ENCODE measurements at places on chromosomes 6 and 20.

GRCh38 chr6:6629402-6629801 is 40.9 kb downstream of the LY86 start:
- DNase-seq: no peak

- no peak for DNase-seq
Measured at GRCh38 chr20:13041574-13042457, 33.0 kb downstream of the SPTLC3 start.

- DNase-seq: no peak
Measured at GRCh38 chr6:25889877-25890853, 16.1 kb upstream of the SLC17A3 start.

DNA sequence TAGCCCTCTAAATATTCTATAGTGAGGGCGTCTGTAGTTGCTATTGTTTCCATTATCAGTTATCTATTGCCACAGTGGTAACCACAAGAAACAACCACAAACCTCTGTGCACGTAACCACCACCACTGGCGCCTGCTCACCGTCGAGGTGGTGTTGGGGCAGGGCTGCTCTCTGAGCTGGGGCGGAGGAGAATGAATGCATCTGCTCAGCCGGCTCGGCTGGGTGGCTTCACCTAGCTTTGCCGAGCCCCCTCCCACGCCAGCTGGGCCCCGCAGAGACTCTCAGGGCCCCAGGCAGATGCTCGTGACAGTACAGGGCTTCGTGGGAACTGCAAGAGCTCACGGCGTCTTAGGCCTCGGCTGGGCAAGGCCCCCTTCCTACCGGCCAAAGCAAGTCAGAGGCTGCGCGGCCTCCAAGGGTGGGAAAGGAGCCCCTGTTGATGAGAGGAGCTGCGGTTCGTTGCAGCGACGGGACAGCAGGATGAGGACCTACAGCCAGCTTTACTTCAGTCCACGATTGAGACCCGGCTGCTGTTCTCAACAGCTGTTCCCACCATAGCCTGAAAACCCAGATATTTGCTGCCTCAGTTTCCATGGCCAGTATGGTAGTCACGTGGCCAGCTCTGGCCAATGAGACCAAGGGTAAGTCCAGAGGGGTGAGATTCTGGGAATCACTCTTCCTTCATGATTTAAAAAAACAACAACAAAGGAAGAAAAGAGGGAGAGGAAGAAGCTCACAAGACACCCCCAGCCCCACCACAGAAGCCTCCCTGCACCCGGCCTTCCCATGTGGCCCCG is 120.2 kb upstream of the AFDN start:
- no peak for DNase-seq

- DNase-seq: peak; percentile 24
Measured at GRCh38 chr6:89297695-89298351, 17.3 kb downstream of the GABRR2 start.

GRCh38 chr20:39532205-39532604 is 570.1 kb downstream of the DHX35 start:
- no peak for DNase-seq

- no peak for DNase-seq
Measured at GRCh38 chr6:115717062-115717461, 343.6 kb downstream of the FRK start.

DNA sequence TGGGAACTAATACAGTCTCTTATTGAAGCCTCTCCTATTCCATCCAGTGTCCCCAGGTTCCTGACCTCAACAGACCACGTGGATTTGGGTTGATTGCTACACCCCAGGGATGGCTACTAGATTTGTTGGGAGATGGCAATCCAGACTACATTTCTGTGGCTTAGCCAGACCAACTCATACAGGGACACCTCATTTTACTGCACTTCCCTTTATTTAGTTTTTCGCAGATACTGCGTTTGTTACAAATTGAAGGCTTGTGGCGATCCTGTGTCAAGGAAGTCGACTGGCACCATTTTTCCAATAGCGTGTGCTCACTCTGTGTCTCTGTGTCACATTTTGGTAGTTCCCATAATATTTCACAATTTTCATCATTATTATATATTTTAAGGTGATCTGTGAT is 10.3 kb upstream of the MTRF1L start:
- no peak for DNase-seq

- no peak for DNase-seq
Measured at GRCh38 chr20:37378785-37379598, 33.1 kb downstream of the SRC start.

DNA sequence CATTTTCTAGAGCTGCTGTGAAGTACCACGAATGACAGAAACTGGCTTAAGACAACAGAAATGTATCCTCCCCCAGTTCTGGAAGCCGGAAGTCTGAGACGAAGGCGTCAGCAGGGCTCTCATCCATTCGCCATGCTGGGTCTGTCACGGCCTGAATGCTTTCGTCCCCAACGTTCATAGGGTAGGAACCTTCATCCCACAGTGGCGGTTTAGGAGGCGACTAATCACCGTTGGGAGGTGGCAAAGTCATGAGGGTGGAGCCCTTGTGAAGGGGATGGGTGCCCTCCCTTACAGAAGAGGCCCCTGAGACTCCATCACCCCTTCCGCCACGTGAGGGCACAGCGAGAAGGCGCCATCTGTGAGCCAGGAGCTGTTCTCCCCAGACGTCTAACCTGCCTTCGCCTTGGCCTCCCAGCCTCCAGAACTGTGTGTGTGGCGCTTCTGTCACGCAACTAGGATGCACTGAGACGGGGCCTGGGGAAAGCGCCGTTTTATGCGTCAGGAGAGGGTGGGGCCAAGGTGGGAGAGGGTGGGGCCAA is 250.3 kb downstream of the TTLL2 start:
- no peak for DNase-seq

DNA sequence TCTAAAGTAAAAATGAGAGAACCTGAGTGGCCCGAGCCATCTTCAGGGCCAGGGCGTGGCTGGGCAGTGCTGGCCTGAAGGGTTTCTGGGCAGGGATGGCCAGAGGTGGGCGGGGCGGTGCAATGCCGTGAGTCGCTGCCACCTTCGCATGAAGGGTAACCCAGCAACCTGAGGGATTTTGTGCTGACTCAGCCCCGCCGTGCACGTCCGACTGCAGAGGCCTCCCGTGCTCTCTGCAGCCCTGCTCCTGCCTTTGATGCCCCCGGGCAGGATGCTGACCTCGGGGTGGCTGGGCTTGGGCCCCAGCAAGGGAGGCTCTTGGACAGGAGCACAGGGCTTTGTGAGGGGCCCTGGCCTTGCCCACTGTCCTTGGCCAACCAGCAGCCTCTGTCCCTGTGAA is 81.7 kb upstream of the GATA5 start:
- no peak for DNase-seq

DNA sequence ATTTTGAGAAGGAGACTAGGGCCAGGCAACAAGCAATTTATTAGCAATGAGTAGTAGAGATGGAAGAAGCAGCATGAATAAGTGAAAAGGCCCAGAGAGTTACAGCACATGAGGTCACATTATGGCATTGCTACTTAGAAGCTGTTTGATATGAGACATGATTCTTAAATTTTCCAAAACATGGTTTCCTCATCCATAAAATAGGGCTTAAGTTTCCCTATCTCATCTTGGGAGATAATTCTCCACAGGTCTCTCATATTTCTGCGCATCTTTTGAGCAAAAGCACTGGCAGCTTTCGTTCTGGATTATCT is 656.1 kb downstream of the EPHA7 start:
- DNase-seq: no peak

- DNase-seq: no peak
Measured at GRCh38 chr6:49720372-49720771, 7.0 kb upstream of the CRISP2 start.

DNA sequence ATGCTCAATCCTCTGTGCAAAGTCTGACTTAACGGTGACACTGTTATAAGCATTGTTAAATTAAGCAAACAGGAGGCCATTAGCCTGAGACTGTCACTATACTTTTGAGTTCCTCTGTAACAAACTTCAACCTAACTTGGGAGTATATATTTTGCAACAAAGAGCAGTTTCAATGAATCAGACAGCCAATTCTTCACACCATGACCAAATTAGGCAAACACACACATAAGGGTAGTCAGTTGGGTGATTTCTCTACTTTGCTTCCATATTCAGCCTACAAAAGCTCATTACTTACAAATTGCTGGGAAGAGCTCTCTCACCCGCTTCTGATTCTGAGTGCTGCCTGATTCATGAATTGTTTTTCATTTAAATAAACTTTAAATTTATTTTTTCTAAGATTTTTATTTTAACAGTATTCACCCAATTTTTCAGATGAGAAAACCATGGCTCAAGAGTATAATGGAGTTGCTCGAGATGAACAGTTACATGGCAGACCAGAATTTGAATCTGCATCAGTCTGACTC is 60.5 kb downstream of the HACE1 start:
- DNase-seq: no peak

- no peak for DNase-seq
Measured at GRCh38 chr20:46709055-46709458, 392 bp upstream of the SLC2A10 start.

- DNase-seq: no peak
Measured at GRCh38 chr20:59809630-59810448, 123.6 kb downstream of the SYCP2 start.

- no peak for DNase-seq
Measured at GRCh38 chr20:24157213-24157612, 168.6 kb upstream of the GGTLC1 start.

GRCh38 chr6:167643223-167643622 is 183.5 kb upstream of the AFDN start:
- DNase-seq: no peak

DNA sequence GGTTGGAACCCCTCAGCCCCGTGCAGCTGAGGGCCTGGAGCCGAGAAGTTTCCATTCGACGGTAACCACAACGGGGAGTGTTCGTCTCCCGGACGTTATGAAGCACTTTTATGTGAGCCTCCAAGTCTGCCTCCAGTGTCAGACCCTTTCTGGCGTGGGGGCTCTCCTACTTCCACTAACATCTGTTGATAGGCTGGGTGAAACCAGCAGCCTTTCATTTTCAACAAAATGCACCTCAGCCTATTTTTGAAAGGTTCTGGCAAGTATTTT is 257.4 kb downstream of the THBS2 start:
- no peak for DNase-seq

DNA sequence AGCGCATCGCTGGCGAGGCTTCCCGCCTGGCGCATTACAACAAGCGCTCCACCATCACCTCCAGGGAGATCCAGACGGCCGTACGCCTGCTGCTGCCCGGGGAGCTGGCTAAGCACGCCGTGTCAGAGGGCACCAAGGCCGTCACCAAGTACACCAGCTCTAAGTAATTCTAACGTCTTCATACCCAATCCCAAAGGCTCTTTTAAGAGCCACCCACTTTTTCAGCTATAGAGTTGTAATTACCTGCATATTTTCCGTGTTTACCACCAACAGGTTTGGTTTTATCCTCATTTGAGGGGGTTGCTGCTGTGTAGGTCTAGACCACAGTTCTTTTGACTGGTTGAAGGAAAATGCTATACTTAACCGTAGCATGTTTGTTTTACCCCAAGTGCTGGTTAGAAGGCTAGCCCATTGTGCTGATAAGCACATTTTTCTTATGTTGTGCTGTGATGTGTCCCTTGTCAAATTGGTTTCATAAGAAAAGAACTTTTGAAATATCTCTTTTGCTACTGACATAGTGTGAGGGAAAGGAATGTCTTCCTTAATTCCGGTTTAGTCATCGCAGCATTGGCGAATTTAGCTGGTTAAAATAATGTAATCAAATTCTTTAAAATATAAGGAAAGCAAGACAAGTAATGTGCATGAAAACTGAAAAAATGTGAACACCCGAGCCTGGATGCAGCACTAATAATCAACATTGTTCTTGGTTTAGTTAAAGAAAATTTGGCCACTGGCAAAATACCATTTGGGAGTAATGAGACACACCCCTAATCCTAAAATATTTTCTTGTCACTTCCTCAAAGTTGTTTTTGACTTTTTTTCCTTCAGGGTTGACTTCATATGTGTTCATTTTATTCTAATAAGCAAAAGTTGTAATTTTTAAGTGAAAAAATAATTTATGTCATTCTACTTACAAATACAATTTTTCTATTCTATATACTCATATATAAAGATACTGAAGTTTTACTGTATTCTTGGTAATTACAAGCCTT is 112.8 kb downstream of the HFE start:
- DNase-seq: no peak

- no peak for DNase-seq
Measured at GRCh38 chr6:134351615-134352474, 33.9 kb upstream of the SGK1 start.

GRCh38 chr6:55496201-55496600 is 82.8 kb downstream of the HMGCLL1 start:
- DNase-seq: no peak

GRCh38 chr6:5078121-5078669 is 6.9 kb upstream of the PPP1R3G start:
- DNase-seq: no peak
